ENCODE measurements at places on chromosomes 3 and 15.

DNA sequence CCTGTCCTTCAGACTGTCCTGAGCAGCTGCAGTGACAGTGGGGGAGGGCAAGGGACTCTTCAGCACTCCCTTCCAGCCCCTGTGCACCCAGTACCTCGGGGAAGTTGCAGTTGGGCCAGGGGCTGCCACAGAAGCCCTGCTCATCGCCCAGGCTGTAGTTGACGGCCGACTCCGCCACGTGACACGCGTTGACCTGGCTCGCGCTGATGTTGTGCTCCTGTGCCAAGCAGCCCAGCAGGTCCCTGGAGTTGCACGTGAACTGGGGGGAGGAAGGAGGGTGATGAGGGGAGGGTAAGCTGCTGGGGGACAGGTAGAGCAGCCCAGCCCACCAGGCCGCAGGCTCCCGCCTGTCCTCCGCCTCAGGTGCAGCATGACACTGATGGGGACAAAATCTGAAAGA, 101.2 kb downstream of the SEC22A start:
- no peak for DNase-seq

GRCh38 chr3:44055951-44056350, 185.7 kb upstream of the TOPAZ1 start:
- no peak for DNase-seq

DNA sequence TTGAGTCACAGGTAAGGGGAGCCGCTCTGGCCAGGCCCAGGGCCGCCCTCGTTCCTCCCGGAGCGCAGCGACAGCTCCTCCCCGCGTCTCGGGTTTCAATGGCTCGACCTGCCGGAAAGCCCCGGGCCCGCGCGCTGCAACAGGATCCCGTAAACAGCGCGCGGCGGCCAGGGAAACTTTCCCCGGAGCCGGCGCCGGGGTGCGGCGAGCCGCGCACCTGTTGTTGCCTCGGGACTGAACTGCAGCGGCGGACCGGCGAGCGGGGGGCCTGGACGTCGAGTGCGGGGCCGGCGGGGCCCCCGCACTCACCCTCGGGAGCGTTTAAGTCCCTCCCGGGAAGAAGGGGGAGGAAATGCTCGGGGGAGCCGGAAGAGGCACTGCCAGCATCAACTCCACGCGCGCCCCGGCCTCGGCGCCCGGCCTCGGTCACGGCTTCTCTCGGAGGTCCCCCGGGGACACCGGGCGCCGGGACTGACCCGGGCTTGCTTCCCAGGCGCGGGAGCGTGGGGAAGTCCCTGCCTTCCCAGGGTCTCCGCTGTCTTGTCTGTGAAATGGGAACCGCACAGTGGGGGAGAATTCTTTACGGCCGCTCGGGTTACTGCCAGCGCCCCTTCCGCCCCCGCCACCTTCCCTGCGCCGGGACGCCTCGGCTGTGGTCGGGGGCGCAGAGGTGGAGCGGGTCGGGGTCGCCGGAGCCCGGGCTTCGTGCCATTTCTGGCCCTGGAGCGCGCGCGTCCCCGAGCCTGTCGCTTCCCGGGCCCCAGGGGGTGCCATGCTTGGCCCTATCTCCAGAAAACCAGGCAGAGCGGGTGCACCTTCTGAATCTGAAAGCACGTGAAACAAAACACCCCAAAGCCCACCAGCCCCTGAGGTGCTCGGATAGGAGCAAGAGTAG, 7.5 kb upstream of the PGPEP1L start:
- no peak for DNase-seq

GRCh38 chr3:135905058-135905724, 60.3 kb upstream of the PPP2R3A start:
- no peak for DNase-seq

DNA sequence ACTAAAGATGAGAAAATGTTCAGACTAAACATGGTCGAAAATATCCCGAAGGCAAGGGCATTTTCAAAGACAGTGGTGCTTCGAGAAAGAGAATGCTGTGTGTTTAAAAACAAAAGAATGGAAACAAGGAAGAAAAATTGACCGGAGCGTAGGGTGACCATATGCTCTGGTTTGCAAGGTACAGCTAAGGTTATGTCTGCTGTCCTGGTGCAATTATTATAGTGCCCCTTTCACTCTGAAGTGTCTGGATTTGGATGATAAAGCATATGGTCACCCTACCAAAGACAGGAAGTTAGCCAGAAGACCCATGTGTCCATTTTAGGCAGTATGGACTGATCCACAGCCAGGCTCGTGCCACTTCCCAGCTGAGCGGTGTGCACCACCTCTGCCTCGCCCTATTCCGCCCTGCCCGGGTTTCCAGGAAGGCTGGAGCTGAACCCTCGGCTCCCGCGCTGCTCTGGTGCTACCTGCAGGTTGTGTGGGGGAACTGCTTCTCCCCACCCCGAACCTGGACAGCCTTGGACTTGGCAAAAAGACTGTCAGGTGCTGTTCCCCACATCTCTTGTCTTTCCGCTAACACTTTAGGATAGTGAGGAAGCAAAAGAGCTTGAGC, 25.2 kb downstream of the GOLGA6D start:
- no peak for DNase-seq

DNA sequence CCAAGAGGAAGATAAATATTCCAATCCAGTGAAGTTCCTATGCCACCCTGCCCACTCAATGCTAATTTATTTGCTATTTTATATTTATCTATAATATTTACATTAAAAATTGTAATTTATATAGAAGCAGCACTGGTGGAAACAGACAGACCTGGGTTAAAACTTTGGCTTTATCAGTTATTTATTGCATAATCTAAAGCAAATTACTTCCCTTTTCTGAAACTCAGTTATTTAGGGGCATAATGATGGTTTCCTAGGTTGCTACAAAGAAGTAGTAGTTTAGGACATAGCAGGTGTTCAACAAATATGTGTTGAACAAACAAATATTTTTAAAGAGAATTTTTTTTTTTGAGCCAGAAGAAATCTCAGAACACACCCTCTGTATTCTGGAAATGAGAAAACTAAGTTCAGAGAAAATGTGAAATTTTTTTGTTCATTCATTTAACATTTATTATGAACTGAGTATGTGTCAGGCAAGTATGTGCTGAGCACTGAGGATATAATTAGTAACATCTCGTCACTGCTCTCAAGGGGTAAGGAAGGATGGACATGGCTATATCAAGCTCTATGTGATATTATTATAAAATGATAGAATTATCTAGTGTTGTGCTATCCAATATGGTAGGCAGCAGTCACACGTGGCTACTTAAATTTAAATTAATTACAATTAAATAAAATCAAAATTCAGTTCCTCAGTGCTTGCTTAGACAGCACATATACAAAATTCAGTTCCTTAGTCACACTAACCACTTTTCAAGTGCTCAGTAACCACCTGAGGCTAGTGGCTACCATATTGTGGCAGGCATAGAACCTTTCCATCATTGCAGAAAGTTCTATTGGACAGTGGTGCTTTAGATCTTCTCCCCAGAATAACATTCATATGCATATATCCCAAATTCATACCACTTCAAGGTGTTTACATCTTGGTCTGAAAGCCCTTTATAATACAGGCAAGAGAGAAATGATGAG, 7.0 kb upstream of the UBE2Q2 start:
- DNase-seq, result no peak

GRCh38 chr15:34436956-34437442, 609 bp downstream of the GOLGA8A start:
- peak; percentile 53 for DNase-seq
